Fibroblast of pulmonary artery (primary cell): ENCODE measurements at places on chromosomes 7 and 10.

GRCh38 chr10:133365461-133366129, 7.6 kb downstream of the ECHS1 start:
- DNase-seq = no peak

GRCh38 chr10:123522702-123523312, 143.3 kb upstream of the GPR26 start:
- no peak for DNase-seq

DNA sequence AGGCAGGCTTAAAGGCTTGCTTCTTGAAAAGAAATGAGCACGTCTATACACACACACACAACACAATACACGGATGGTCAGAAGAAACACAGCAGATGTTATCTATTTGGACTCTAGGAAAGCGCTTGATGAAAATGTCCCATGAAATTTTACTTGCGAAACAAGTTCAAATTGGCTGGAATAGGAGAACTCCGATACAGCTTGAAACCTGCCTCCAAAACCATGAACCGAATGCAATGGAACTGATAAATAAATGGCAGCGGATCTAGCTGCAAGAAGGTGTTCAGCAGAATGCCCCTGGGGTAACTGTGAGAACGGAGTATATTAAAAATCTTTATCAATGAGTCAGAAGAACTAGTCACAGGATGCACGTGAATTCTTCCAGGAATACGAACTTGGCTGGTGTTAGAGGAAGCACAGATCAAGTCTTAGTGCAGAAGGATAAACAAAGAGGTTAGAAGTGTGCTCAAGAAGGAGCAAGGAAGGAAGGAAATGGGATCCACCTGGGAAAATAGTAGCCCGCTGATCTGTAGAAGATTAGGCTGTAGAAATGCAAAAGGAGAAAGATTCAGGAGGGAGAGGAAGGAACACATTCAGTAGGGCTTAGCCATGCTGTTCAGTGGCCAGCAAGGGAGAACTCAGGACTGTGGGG, 142.0 kb upstream of the PRKCQ start:
- DNase-seq = peak; percentile 95

GRCh38 chr10:87519582-87519981, 14.9 kb downstream of the MINPP1 start:
- DNase-seq = no peak

GRCh38 chr10:42885491-42886270, 103.1 kb downstream of the BMS1 start:
- DNase-seq = no peak
